ENCODE measurements at places on chromosomes 2 and 18.

- no peak for DNase-seq
Measured at GRCh38 chr2:8605351-8606065, 76.3 kb upstream of the ID2 start.

GRCh38 chr2:95023222-95023597, 2.3 kb upstream of the MAL start:
- DNase-seq, result peak; percentile 45

- DNase-seq, result no peak
Measured at GRCh38 chr18:75409806-75410205, 17.7 kb downstream of the SMIM21 start.

DNA sequence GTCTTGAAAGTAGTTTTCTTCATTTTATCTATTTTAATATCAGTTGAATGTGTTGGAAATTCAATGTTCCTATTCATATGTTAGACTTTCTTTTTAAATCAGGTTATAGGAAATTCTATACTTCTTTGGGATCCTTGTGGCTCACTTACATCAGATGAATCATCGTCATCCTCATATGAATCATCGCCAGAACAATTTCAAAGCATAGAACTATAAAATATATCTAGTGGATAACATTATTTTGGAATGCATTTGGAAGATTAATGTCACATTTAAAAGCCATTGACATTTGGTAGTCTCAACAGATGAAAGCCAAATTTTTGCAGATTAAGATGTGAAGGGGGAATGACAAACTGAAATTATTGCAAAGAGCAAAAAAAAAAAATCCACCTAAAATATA, 94.1 kb downstream of the FAM161A start:
- DNase-seq, result no peak

- DNase-seq, result no peak
Measured at GRCh38 chr2:175049661-175050060, 44.5 kb upstream of the CHN1 start.

DNA sequence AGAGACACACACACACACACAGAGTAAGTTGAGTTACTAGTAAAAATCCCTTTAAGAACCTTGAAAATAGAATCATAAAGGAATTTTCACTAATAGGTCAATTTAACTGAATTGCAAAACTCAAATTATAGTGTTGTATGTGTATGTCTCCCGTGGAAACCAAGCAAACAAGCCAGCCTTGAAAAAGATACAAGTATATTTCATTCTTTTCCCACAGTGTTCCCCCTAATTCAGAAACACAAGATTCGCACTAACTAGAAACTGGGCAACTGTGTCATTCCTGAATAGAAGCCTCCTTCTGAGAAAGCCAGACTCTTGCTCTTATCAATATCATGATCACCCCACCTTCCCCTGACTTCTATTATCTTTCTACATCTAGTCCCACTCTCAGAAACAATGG, 229.5 kb downstream of the PIEZO2 start:
- no peak for DNase-seq

All from HuH-7 (cell line).